CD4-positive, alpha-beta T cell treated with Interleukin-2 at 100 ng/mL for 4 hours (primary cell): ENCODE measurements at places on chromosomes 7 and 10.

- DNase-seq: no peak
Observed at GRCh38 chr10:5574642-5575131, 49.9 kb downstream of the CALML3 start.

- no peak for DNase-seq
Observed at GRCh38 chr10:127254276-127254675, 57.9 kb upstream of the INSYN2A start.

DNA sequence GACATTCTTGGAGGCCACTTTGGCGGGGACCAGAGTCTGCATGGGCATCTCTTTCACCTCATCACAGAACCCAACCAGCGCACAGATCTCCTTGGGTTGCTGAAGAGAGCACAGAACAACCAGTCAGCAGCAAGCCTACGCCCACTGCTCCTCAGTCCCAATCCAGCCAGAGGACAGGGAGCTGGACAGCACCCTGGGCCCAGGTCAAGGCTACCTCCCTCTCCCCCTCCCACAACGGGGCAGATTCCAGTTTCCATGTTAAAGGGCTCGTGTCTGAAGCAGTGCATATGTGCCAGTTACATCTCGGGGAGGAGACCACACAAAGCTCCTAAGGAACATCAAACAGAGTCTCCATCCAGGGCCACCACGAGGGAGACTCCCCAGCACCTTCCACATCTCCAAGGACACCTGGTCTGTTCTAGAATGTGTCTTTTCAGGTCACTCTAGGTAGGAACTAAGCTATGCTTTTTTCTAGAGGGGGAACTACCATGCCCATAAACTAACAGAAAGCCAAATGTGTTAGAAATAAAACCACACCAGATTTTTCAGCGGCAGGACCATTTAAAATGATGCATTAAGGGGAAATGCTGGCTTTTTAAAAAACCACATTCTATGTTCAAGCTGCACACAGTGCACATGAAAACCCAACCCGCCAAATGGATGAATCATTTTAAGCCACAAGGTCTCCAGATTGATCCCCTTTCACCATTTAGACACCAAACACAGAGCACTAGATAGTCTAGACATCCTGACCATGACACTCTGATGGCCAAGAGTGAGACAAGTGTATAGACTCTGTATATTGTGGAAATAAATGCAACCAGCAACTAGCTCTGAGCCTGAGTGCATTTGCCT is 28.9 kb downstream of the PSAP start:
- DNase-seq: peak; percentile 35

GRCh38 chr7:19707240-19707639 is 1.6 kb downstream of the POLR1F start:
- no peak for DNase-seq

DNA sequence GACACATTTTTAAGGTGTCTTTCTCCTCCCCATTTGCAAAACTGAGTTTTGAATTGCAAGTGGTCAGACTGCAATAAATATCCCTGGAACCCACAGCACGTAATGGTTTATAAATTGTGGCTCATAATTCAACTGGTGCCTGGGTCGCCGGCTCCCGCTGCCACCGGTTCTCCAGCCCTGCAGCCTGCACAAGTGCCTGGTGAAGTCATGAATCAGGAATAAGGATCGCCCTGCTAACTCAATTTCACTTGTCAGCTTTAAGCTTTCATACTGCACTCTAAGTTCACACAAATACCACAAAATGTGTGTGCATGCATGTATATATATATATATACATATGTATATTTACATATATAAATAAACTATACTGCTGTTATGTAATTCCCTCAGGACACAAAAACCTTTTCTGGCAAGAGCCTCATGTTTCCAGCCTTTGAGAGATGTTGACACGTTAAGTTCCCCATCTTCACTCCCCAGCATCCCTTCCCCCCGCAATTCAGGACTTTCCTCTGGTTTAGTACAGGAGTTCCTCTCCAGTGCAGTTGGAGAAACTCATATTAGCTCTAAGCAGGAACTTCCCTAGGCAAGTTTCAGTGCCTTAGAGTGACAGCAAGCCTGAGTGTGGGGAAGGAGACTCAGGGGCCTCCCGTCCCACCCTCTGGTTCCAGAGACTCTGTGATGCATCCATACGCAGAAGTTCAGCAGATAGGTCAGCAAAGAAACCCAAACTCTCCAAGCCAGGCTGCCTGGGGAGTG is 129.2 kb upstream of the UNC5B start:
- DNase-seq: no peak

DNA sequence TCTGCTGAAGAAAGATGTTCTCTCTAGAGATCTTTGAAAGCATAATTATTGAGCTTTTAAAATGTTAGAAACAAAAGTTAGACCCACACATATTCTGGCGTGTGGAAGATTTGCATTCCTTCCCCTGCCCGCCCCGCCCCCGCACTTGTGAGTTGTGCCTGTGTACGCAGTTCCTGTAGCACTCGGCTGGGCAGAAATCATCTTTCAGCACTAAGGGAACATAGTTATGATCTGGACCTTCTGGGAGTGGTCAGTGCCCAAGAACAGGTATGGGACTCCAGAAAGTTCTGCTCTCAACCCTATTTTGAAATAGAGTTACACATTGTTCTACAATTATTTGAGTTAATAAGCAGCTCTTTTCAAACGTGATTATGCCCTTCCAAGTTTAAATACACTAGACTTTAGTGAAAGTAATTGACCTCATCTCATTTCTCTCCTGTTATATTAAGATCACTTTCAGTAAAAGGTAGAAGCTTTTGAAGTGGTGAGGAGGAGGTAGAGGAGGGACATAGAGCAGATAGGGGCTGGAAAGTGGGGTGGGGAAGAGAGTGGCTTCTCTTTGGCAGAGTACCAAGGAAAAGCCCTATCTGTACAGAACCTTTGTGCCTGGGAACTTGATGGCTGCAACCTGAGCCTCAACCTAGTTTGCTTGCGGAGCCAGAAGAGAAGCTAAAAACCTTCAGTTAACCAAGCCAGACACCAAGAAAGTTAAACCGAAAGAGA is 5.7 kb downstream of the BLVRA start:
- peak; percentile 18 for DNase-seq

DNA sequence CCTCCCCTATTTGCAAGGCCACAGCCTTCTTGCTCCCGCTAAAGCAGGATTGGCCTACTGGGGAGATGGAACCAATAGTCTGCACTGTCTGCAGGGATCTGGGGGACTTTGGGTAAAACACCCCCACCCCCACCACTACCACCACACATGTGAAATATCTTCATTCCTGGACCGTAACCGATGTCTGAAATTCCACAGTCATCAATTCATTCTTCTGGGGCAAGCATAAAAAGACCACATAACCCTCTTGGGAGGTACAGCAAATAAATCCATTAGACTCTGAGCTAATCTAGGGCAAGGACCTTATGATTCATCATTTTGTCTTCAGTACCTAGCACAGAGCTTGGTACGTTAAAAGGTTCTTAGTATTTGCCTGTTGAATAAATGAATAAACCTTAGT is 307.8 kb downstream of the GPAM start:
- DNase-seq: no peak

- no peak for DNase-seq
Observed at GRCh38 chr10:126126866-126127265, 230.5 kb downstream of the FANK1 start.

GRCh38 chr7:36203071-36203790 is 50.2 kb downstream of the EEPD1 start:
- no peak for DNase-seq

DNA sequence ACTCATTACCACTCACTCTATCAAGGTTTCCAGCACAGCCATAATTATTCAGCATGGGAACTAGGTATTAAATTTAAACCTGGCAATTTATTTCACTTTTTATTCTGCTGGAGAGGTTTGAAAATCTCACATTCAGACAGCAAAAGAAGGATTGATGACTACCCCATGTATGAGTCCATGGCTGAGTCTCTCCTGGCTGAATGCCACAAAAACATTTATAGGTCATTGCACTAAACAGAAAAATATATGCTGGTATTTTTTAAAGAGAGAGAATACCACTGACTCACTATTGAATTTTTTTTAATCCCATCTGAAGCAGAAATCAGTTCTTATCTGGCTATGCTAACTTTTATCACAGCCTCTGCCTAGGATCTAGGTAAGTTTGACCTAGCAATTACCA is 336.3 kb downstream of the PPP1R3A start:
- DNase-seq: no peak

DNA sequence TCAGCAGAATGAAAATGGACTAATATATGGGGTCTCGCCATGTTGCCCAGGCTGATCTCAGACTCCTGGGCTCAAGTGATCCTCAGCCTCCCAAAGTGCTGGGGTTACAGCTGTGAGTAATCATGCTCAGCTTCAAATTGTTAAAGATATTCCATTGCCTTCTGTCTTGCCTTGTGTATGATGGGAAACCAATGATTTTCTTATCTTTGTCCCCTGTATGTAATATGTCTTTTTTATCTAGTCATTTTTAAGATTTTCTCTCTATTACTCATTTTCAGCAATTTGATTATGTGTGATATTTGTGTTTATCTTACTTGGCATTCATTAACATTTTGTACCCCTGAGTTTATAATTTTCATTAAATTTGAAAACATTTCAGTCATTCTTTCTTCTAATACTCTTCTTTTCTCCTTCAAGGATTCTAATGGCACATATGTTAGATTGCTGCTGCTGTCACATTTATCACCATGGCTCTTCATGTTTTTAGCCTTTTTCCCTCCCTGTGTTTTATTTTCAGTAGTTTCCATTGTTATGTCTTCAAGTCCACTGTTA is 12.6 kb downstream of the LYZL1 start:
- DNase-seq: no peak

DNA sequence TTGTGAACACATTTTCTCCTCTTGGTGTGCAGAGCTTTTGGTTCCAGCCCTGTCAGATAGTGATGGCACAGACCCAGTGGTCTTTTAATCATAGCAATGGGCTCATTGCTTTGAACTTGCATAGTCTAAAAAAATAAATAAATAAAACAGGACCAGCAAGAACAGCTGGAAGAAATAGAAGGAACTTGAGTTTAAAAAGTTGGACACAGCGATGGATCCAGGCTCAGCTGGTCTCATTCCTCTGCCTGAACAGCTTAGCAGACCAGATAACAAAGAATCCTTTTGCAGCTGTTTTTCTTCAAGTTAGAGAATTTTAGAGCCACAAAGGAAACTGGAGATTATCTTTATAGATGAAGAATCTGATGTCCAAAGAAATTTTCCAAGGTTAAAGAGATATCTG is 1005.6 kb downstream of the LRMDA start:
- no peak for DNase-seq

DNA sequence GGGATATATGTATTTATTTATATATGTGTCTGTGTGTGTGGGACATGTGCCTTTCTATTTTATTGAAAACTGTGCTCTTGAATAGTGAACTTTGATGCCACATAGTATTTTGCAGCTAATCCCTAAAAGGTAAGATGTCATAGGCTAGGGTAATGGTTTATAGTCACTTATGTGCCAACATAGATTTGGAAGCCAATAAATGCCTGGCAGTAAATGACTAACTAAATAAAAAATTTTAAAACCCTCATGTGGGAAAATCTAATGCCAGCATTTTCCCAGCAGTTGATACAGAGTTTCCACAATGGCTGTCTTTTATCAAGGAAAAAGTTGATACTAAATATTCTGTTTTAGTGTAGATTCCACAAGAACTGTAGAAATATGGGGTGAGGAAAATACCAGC is 101.5 kb upstream of the IMMP2L start:
- DNase-seq: no peak

DNA sequence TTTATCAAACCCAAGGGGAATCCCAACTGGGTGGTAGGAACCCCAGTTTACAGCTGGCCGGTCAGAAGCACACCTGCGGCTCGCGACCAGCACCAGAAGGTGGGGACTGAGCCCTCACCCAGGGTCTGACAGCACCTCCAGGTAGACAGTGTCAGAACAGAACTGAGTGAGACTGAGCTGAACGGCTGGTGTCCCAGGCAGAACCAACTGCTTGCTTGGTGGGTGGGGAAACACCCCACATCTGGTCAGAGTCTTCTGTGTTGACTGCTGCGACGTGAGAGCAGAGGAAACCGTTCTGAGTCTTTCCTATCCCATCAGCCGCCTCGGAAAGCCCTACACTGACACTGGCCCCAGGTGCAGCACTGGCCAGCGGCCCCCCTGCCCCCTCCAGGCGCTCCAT is 160.7 kb downstream of the MAD1L1 start:
- no peak for DNase-seq

DNA sequence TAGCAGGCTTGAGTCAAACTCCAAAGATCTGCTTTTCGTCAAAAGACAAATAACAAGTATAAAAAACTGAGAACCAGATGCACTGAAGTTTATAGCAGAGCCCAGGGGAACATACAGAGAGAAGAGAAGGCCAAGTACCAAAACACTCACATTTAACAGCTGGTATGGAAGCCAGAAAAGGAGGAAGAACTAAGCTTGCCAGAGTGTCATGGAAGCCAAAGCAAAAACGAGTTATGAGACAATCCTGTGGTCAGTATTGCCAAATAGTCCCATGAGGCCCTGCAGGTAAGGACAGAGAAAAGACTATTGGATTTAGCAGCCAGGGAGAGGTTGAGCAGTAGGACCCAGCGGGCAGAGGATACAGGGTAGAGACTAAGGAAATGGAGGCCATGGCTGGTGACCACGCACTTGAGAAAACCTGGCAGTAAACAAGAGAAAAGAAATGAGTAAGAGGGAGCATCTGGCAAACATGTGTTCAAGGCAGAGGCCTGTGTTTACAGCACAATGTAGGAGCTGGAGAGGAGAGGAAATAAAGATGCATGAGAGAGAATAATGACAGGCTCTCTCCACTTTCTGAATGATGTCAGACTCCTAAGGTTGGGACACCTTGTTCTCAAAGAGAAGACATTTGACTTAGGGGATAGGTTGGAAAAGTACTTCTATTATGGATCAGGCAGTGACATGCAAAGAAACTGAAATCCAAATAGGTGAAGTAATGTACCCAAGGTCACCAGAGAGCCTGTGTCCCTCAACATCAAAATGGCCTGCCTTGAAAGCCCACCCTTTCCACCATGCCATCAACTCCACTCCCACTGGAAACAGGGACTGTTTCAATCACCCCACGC is 9.1 kb downstream of the CREB3L2 start:
- no peak for DNase-seq

- no peak for DNase-seq
Observed at GRCh38 chr7:36943591-36944435, 219.5 kb upstream of the AOAH start.

- DNase-seq: no peak
Observed at GRCh38 chr7:100614308-100614861, 2.0 kb downstream of the MOSPD3 start.

DNA sequence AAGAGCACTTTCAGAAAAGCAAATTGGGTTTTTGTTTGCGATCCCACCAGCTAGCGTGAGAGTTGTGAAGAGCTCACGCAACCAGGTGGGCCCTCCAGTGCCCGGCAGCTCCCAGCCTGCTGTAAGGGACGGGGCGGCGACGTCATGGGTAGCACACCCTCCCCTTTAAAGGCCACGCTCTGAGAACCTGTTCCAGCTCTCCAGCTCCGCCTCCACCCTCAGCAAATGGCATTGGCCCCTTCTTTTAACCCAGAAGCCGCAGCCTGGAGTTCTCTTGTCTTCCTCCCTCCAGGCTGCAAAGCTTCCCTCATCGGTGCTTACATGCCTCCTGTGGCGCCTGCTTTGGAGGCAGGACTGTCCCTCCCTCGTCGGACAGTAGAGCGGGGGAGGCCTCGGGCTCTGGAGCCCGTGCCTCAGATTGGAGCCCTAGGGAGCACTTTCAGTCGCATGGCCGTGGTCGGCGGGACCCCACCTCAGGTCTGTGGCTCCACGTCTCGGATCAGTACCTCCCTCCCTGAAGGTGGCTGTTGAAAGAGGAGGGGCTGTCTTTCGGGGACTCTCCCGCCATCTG is 32.9 kb downstream of the WIPI2 start:
- DNase-seq: no peak

GRCh38 chr7:36708767-36709166 is 15.5 kb downstream of the AOAH start:
- no peak for DNase-seq

GRCh38 chr7:16773326-16773725 is 19.8 kb downstream of the TSPAN13 start:
- DNase-seq: no peak
